ENCODE measurements at places on chromosomes 12 and 14. TPM values are rescaled to one million over a fixed set of nuclear protein-coding genes. Genes with fewer than 3 reads are reported as not detected.

Gene CPSF6
- 113 TPM for total RNA-seq

Gene DPF3
- total RNA-seq = 4.2 TPM

Gene SLC8B1
- total RNA-seq = 95.6 TPM

Gene HOXC9
- total RNA-seq = not detected

Gene GPR132
- total RNA-seq = under 0.01 TPM

Gene SMIM10L1
- 12.5 TPM for total RNA-seq
